ENCODE measurements at places on chromosomes 6 and 20.

DNA sequence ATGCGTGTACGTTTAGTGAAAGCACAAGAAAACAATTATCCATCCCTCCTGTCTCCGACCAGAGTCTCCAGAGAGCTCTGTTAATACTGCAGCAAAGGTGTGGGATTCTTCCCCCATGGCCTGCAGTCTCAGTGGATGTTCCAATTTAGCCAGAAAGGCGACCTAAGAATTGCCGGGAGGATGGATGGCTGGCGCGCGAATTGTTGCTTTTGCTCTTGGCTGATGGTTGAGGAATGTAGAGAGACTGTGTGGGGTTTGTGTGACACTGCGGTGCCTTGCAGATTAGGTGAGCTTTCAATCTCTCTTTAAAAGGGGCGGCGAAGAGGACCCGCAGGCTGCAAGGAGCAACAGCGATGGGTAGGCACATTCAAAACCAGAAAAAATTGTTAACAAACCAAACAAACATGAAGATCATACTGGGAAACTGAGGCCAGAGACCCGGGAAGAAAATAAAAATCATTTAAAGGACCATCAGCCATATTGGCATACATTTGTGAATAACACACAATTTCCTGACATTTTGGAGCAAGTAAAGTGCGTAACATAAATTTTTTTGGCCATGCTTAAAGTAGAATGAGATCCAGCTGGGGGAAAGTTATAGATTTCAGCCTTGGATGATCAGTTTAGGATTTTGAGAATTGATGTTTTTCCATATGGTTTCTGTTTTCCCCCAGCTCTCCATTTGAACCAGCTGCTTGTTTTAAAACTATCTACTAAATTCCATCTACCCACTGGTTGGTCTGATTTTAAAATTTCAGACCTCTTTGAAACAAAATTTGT lies 46.3 kb downstream of the GNAS start:
- DNase-seq, result no peak

- DNase-seq, result no peak
Measured at GRCh38 chr6:35304299-35304698, 6.7 kb downstream of the DEF6 start.

DNA sequence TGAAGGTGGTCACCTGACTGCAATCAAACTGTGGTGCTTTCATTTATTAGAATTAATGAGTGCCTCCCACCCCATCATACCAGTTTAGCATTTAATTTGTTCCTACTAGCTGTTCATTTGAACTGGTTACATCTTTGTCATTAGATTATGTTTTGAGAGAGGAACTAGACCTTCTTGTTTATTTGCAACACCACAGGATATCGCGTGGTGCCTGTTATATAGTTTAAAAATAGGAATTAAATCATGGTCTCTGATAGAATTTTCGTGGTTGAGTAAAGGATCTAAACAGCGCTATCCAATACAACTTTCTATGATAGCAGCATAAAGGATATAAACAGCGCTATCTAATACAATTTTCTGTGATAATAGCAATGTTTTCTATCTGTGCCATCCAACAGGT lies 2.8 kb downstream of the RPRD1B start:
- DNase-seq, result no peak

GRCh38 chr6:117311726-117312125 lies 46.4 kb downstream of the VGLL2 start:
- no peak for DNase-seq

- no peak for DNase-seq
Measured at GRCh38 chr6:170178561-170179477, 112.1 kb downstream of the DLL1 start.

GRCh38 chr6:134732763-134733162 lies 217.1 kb downstream of the ALDH8A1 start:
- DNase-seq, result no peak

DNA sequence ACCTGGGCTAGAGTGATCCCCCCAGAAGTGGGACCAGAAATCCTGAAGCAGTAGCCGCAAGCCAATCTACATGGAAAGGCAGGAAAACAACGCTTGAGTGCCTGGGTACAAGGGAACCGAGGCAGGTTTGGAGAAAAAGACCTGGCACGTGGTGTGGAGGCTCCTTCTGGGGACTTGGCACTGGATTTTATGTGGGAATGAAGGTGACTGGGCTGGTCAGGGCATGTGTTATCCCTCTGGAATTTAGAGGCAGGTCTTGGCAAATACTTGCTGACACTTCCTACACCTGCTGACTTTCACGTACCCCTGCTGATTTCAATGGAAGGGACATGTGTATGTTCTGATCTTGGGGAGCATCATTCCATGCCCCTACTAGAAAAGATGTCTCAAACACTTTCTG lies 25.0 kb upstream of the FAM217A start:
- no peak for DNase-seq

DNA sequence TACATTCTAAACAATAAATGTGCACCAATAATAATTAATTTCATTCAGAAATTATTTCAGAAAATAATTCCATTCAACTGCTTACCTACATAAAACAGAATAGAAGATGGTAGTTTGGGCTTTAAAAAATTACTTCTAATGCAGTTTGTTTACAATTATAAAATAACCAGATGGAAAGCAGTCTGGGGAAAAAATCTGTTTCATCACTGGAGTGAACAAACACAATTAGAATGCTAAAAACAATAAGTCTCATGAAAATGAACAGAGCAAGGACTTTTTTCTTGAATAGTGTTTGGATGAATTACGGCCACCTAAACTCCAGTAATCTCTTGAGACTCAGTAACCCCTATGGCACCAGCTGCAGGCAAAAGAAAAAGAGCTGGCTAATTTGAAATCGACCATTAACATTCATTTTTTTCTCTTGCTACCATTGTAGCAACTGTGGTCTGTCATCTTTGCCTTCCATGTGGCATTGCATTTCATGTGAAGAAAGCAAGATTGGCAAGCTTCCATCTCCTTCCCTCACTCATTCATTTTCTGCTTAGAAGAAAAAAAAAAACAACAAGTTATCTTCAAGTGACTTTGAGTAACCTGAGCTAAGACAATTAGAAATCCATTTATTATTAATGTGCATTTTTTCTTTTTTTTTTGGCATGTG lies 88.4 kb upstream of the CEP85L start:
- no peak for DNase-seq

- DNase-seq, result no peak
Measured at GRCh38 chr6:73081955-73082354, 143.3 kb downstream of the KHDC1L start.

DNA sequence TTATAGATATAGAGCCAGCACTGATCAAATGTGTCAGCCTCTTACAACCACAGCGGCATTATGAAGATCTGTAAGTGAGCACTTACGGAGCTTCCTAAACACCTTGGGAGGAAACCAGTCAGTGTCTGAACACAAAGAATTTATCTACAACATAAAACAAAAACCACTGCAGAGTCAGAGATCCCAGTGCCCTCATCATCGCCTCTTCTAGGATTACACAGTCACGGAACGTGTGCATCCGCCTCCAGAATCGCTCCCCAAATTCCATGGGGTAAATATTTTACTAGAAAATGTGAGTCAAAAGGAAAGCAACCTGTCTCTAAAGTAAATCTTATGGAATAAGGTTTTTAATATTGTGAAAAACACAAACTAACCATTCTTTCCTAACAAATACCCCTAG lies 243.6 kb downstream of the PACRG start:
- no peak for DNase-seq

GRCh38 chr6:16058929-16059345 lies 69.9 kb upstream of the MYLIP start:
- DNase-seq, result no peak

GRCh38 chr6:40953486-40953885 lies 85.5 kb downstream of the UNC5CL start:
- no peak for DNase-seq

DNA sequence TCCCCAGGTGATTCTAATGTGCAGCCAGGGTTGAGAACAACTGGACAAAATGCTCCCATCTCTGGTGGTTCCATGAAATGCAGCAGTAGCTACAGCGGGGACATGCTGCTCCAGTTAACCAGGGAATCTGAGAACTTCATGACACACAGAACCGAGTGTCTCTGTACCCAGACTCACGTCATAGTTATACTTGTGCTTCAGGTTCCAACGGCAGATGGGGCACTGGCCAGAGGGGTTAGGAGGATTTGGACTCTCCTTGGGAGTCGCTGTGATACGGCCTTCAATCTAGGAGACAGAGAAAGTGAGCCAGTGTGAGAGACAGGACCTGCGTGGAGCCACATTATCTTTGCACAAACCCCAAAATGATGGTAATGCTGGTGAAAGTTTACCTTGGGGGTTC lies 9.2 kb downstream of the MRPS18A start:
- DNase-seq, result no peak

DNA sequence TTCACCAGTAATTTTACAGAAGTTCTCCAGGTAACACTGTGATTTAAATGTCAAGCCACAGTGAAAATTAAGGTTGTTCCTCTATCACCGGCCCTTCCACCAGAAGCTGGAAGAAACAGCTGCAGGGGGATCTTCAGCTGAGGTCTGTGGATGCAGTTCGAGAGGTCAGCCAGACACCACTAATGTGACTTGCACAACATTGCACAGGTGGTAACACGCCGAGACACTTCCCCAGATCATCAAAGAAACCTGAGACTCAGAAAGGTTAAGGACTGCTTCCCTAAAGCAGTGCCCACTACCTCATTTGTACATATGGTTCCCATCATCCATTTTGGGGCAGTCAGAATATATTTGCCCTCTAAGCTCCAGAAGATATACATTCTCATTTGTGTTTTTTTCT lies 8.1 kb upstream of the SERPINB9 start:
- no peak for DNase-seq

GRCh38 chr6:104955927-104956730 lies 778 bp upstream of the LIN28B start:
- DNase-seq, result no peak

DNA sequence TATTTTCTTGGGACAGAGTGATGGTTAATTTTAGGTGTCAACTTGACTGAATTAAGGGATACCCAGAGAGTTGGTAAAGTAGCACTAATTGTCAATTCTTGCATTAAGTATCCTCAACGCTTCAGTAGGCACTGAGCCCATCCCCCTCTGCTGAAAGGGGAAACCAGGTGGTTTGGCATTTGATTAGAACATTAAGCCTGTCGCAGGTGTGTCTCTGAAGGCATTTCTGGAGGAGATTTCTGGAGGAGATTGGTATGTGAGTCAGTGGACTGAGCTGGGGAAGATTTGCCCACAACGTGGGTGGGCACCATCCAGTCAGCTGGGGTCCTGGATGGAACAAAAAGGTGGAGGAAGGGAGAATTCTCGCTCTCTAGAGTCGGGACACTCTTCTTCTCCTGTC lies 119.8 kb downstream of the RFX6 start:
- DNase-seq, result no peak

- DNase-seq, result no peak
Measured at GRCh38 chr6:121880831-121881230, 445.4 kb downstream of the GJA1 start.

- DNase-seq, result no peak
Measured at GRCh38 chr6:28251661-28252008, 434 bp downstream of the ZKSCAN4 start.

Measured in iPS DF 19.7 (cell line).